ENCODE measurements at places on chromosomes 2 and 18.
A peak's percentile ranks its signal among the peaks of the same experiment; 100 is the strongest.

DNA sequence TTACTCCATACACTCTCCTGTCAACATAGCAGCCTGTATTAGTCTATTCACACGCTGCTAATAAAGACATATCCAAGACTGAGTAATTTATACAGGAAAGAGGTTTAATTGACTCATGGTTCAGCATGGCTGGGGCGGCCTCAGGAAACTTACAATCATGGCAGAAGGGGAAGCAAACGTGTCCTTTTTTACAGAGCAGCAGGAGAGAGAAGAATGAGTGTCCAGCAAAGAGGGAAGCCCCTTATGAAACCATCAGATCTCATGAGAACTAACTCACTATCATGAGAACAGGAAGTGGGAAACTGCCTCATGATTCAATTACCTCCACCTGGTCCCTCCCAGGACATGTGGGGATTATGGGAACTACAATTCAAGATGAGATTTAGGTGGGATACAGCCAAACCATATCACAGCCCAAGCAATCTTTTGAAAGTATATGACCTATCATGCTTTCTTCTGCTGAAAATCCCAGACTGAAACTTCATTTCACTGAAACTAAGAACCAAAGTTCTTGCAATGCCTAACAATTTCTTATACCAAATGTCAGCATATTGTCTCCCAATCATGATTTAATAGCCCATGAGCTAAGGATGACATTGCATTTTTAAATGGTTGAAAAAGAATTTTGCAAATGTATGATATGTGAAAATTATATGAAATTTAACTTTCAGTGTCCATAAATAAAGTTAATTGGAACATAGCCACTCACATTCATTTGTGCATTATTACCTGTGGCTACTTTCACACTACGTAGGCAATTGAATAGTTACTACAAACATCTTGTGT is 686.8 kb upstream of the ZEB2 start:
- DNase-seq, result no peak

GRCh38 chr2:60710707-60711106 is 45.4 kb upstream of the PAPOLG start:
- no peak for DNase-seq

DNA sequence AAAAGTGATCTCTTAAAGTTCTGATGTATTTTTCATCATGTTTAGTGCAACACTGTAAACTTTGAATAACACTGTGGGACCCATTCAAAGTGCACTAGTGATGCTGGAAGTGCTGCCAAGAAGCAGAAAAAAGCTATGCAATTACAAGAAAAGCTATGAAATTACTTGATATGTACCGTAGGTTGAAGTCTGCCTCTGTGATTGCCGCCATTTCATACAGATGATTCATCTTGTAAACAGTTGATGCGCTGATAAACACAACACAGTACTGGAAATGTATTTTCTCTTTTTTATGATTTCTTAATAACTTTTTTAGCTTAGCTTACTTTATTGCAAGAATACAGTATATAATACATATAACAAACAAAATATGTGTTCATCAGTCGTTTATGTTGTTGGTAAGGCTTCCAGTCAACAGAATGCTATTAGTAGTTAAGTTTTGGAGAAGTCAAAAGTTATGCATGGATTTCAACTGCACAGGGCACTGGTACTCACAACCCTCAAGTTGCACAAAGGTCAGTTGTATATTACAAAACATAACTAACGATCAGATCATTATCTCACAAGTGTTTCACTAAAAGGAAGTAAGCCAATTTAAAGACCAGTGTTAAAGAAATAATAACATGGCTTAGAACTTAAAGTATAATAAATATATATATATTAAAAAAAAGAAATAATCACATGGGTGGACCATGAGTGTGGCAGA is 82.0 kb downstream of the SGPP2 start:
- no peak for DNase-seq

- no peak for DNase-seq
Measured at GRCh38 chr18:57677262-57678211, 55.9 kb upstream of the NARS1 start.

- DNase-seq, result no peak
Measured at GRCh38 chr2:32289165-32289999, 11.7 kb downstream of the YIPF4 start.

GRCh38 chr2:45649858-45650811 is 1.3 kb upstream of the PRKCE start:
- DNase-seq, result peak; percentile 49

- no peak for DNase-seq
Measured at GRCh38 chr2:239459056-239459455, 58.2 kb upstream of the HDAC4 start.

- DNase-seq, result no peak
Measured at GRCh38 chr2:84876369-84876768, 4.5 kb downstream of the TRABD2A start.

DNA sequence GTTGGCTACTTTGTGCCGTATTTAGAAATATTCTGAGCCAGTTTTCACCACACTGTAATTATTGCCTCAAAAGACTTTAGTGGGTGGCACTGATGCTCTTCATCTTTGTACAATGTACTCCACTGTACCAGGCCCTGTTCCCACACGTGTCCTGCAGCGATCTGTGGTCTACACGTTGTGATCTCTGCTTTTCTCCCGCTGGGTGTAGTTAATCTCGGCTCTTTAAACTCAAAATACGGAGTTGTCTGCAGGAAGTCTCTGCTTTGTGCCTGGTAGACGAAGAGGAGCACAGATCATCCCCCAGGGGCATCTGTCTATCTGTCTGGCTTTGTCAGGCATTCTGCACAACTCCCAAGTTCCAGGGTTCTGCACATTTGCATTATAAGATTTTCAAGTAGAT is 12.1 kb upstream of the GREB1 start:
- DNase-seq, result no peak

- DNase-seq, result no peak
Measured at GRCh38 chr2:5803547-5803946, 111.4 kb downstream of the SOX11 start.

- no peak for DNase-seq
Measured at GRCh38 chr2:171158790-171159371, 1.8 kb downstream of the TLK1 start.

- DNase-seq, result no peak
Measured at GRCh38 chr18:29351171-29351570, 1174.2 kb upstream of the CDH2 start.

DNA sequence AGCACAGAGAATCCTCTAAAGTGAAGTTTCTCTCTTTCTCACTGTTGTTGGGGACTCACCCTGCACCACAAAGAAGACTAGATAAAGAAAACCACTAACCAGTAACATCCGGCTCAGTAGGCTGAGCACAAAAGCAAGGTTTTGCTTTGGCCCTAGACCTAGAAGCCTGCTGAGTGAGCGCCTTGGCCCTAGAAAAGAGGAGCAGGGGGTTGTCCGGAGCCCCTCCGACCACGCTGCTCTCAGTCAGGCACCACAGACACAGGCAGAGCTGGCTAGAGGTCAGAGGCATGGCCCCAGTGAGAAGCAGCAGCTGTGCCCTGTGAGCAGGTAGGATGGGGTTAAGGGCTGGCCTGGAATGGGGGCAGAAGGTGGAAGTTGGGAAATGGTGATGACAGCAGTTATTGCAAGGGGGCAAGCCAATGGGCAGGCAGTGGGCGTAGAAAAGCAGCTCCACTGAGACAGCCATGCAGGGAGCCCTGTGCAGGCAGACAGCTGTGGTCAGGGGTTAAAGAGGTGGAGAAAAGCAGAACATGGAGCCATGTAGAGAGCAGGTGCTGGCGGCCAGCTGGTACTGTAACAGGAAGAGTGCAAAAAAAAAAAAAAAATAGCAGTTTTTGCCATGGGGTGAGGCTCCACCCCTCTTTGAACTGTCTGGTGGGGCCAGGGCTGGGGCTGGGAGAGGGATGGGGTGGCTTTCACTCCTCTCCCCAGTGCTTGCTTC is 36.9 kb upstream of the SLC14A1 start:
- DNase-seq, result peak; percentile 44

DNA sequence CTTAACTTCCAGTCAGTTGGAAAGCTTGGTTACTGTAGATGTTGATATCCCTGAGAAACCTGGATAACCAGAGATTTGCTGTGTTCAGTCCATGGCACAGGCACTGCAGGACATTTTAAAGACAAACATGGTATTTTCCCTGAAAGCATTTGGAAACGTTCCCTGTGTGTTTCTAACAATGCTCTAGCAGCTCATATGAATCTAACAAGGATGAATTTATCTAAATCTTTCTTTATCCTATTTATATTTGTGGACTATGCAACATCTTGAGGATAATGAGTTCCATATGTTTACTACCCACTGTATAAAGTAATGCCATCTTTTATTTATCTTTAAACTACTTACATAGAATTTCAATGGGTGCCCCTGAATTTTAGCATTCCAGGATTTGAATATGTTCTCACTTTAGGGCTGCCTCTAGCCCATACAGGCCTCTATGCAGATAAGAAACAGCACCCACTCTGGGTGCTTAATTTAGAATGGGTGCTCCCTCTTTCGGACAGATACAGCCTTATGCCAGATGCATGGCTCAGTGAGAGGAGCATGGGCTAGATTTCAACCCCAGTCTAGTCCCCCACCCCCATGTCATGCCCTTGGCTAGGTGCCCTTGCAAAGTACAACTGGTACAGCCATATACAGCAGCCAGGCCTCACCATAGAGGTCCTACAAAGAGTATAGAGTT is 50.6 kb upstream of the NEMP2 start:
- no peak for DNase-seq

DNA sequence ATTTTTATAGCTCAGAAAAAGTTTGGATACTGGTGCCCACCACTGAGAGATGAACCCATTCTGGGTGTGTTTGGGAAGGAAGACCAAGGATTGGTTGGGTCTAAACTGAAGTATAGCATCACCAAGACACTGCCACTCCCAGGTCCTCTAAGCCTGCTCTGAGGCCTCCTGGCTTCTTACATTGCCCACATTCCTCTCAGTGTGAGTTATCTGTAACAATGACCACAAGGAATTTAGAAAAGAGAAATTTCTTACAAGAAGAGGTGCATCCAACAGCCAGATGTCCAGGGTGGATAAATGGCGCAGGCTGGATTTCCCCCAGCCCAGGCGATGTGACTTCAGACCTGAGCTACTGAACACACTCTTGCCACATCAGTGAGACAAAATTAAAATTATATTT is 1.6 kb upstream of the GPR45 start:
- no peak for DNase-seq

DNA sequence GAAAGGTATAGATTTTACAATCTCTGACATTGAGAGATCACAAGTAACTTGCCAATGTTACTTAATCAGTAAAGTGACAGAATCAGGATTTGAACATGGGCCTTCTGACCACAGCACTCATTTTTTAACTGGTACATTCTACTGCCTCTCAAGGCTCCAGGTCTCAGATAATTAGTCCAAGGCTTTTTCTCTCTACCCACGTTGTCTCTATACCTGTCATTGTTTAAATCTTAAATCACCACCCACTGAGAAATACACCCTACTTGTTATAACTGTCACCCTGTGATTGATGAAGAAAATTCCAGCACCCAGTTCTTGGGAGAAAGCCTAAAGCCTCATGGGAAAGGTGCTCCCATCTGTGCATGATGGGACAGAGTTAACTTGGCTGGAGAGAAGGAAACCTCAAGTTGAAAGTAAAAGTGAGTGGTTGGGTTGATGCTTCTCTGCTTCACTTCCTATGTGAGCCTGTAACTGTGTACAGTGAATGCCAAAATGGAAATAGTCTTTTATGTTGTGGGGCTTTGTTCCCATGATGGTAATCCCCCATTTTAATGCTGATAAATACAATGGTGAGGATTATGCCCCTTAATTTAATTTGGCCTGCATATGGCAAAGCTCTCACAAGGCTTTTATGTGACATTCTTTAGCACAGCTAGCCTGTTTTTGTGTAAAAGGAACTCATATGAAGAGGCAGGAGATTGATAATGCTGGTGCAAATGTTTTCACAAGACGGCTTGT is 190.1 kb upstream of the SP5 start:
- DNase-seq, result no peak

- no peak for DNase-seq
Measured at GRCh38 chr2:220585241-220585640, 957.8 kb downstream of the SLC4A3 start.

DNA sequence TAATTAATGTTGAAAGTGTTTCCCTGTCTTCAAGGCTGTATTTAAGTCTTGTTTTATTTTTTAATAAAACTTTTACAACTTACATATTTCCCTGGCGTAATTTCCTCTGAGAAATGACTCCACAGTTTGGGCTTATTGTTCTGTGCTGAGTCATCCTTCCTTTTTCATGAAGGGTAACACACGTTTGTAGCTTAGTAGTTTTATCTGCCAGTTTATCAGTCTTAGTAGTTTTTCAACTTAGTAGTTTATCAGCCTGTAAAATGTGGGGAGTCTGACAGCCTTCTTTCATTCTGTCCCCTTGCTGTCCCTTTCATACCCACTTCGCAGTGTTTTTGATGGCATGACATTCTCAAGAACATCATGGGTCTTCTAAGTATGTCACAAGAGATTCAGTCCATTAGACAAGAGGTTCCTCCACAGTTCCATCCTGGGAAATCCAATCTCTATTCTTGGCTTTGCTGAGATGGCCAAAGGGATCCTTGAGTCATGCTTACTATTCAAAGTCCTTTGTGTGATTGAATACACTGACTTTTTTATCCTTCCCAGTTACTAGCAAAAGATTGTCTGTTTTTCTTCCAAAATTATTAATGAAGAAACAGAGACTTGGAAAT is 60.0 kb upstream of the SGPP2 start:
- DNase-seq, result no peak

DNA sequence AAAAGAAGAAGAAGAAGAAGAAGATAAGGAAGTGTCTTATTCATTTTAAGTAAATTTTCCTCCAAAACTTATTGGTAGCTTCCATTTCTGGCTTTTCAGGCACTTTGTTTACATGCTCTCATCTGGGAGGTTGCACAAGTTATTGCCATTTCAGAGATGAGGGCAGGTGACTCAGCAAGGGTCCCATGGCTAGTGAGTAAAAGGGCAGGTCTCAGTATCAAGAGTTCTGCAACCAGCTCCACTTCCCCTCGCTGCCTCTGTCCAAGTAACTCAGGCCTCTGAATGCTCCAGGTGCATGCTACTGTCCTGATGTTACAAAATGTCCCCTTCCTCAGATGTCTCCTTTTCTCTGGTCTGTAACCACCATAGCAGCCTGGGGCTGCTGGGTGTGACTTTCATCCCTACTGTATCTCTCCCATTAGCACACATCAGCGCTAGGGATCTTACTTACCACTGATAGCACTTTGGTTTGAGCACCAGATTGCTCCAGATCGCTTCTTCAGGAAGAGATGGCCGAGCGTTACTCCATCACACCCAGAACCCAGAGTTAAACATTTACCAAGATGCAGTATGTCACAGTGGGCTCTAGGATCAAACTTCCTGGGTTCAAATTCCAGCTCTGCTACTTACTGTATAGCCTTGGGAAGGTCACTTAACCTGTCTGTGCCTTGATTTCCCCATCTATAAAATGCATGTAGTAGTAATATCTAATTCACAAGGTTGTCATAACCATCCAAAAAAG is 57.4 kb upstream of the LAPTM4A start:
- DNase-seq, result no peak

DNA sequence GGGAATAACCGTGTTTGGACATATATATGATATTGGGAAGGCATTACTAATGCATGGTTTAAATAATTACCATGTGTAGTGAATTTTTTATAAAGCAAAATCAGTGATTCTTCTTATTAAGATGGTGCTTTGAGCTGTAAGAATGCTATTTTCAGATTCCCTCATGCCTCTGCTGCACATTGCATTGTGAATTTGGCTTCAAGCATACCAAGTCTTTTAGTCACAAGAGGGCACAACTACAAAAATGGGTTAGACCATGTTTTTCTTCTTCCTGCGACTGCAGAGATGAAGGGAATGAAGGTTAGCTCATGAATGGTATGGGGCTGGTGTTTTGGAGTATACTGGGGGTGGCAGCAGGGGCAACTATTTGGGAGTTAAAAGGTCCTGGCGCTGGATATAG is 320.1 kb downstream of the SLC4A3 start:
- no peak for DNase-seq

- DNase-seq, result no peak
Measured at GRCh38 chr2:72678024-72678423, 147.8 kb downstream of the EXOC6B start.

Measured in activated CD4-positive, CD25-positive, alpha-beta regulatory T cell treated with anti-CD3 and anti-CD28 coated beads, Interleukin-2, amount 50 U/mL, for 72 hours (primary cell).